ENCODE measurements at places on chromosomes 6 and 20.

- H3K27me3 ChIP-seq, result peaks cover 2% of the 10 kb centered on the region
- no peak overlapping the region for H3K4me3 ChIP-seq
- no peak for DNase-seq
- H3K4me1 ChIP-seq, result peaks cover 1% of the 10 kb centered on the region
- no peaks in the 10 kb centered on the region for H3K36me3 ChIP-seq
- no peak overlapping the region for H3K27ac ChIP-seq
Measured at GRCh38 chr20:46552460-46553420, 2.3 kb upstream of the OCSTAMP start.

- H3K27ac ChIP-seq, result no peak overlapping the region
- peaks cover 76% of the 10 kb centered on the region for H3K36me3 ChIP-seq
- no peaks in the 10 kb centered on the region for H3K27me3 ChIP-seq
- DNase-seq, result no peak
- no peaks in the 10 kb centered on the region for H3K4me1 ChIP-seq
- no peak overlapping the region for H3K4me3 ChIP-seq
Measured at GRCh38 chr20:25286917-25287316, 39.0 kb downstream of the PYGB start.

DNA sequence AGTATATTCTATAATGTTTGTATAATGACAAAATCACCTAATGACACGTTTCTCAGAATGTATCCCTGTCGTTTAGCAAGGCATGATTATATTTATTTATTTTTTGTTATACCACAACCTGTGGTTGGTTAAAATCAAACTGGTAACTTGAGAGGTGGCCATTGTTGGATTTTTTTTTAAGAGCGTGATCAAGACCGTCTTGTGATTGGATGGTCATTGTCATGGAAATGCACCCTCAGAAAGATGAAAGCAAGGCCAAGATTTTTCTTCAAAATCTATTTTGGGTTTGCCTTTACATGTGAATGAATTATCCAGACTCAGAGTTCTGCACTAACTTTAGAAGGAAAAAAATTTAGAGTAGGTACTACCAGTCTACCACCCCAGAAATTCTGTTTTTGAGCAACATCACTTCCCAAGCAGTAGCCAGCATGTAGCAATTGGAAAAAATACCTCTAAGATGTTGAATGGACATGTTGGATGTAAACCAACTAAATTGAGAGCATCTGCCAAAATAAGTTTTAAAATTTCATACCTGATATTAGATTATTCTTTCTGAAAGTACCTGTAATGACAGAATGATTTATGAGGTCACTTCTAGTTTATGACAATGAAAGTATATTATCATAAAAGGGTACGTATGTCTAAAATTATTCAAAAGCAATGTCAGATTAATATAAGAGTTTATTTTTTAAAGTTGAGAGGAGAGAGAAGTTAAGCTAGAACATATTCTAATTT lies 50.8 kb downstream of the NCOA7 start:
- H3K27ac ChIP-seq, result no peak overlapping the region
- no peak overlapping the region for H3K4me3 ChIP-seq
- H3K36me3 ChIP-seq, result no peaks in the 10 kb centered on the region
- H3K27me3 ChIP-seq, result no peaks in the 10 kb centered on the region

DNA sequence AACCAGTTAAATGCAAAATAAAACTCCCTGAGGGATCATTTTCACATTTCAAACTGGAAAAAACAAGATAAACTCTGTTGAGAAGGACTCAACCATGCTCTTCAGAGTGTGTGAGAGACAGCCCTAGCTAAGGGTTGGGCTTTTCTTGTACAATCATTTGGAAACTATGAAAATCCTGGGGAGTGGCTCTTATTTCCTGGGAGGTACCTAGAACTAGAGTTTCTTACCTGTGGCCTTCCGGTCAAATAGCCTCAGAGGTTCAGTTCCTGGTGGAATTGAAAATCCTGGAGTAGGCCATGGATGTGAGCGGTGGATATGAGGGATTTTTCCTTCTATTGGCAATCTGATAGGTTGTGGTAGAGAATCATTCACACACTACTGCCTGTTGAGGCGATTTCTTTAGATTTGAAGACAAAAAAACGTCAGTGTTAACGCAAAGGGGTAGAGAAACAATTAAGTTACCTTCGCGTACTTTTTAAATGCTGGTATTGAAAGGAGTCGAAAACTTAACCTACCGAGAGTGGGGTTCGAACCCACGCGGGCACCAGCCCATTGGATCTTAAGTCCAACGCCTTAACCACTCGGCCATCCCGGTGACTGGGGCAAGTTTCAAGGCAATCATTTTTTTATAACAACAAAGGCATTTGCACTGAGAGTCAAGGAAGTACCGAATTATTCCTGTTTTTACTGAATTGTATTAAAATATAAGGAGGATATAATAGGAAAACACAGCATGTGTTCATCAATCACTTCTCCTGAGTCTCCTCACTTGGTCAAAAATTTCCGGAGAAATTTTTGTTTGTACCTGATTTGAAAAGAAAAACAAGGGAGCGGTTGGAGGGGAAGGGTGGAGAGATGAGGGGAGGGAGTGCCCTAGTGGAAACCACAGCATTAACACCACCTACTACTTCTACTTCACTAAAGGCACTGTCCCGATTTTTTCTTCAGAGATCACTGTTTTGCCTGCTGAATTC lies 191.3 kb downstream of the OR2B2 start:
- H3K4me1 ChIP-seq, result no peaks in the 10 kb centered on the region
- H3K27me3 ChIP-seq, result no peaks in the 10 kb centered on the region
- peak; percentile 24 for DNase-seq
- H3K36me3 ChIP-seq, result no peaks in the 10 kb centered on the region
- no peak overlapping the region for H3K27ac ChIP-seq

DNA sequence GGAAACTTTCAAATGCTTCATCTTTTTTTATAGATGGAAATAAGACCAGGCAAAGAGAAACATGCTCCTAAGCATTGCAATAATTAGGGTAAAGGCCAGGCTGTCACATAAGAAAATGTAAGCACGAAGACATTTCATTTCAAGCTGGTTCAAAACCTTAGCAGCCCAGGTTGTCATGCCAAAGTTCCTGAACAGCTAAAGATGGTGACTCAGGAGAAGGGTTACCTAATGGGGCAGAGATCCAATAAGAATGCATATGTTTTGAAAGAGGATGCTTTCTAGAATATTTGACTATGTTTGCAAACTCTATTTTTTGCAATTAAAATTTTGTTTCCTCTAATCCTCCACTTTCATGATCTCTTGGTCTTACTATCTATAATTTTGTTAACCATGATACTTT lies 65.6 kb upstream of the PHACTR2 start:
- H3K27ac ChIP-seq, result no peak overlapping the region
- H3K4me3 ChIP-seq, result no peak overlapping the region
- no peaks in the 10 kb centered on the region for H3K36me3 ChIP-seq
- H3K4me1 ChIP-seq, result peaks cover 2% of the 10 kb centered on the region
- DNase-seq, result peak; percentile 36

GRCh38 chr20:53445321-53445731 lies 148.3 kb downstream of the ZNF217 start:
- peaks cover 2% of the 10 kb centered on the region for H3K27me3 ChIP-seq
- H3K4me3 ChIP-seq, result no peak overlapping the region
- H3K36me3 ChIP-seq, result no peaks in the 10 kb centered on the region
- DNase-seq, result no peak
- no peak overlapping the region for H3K27ac ChIP-seq

DNA sequence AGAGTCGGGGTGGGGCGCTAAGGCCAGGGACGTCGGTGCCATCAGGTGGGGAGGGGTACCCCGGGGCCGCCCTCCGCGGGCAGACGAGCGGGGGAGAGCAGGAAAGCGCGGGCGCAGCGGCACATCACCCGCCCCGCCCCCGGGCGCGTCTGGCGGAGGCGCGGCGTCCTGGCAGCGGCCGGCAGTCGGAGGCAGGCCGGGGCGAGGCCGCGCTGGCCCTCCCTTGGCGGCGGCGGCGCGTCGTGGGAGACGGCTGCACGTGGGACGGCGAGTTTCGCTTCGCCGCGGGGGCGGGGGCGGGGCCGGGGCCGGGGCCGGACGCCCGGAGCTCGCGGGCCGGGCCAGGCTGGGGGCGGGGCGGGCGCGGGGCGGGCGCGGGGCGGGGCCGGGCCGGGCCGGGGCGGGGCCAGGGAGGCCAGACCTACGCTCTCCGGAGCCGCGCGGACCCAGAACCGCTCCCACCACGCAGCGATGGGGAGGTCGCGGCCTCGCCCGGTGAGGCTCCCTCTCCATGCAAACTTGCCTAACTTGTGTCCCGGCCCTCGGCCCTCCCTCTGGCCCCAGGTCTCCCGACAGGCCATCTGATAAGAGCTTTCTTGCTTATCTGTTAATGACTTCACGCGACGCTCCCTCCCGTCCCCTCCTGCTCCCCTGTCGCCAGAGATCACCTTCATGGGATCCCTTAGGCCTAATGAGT lies 12.5 kb downstream of the ITPR3 start:
- H3K27ac ChIP-seq, result no peak overlapping the region
- peaks cover 5% of the 10 kb centered on the region for H3K4me1 ChIP-seq
- no peaks in the 10 kb centered on the region for H3K36me3 ChIP-seq
- peak; percentile 27 for DNase-seq
- peaks cover 2% of the 10 kb centered on the region for H3K27me3 ChIP-seq

DNA sequence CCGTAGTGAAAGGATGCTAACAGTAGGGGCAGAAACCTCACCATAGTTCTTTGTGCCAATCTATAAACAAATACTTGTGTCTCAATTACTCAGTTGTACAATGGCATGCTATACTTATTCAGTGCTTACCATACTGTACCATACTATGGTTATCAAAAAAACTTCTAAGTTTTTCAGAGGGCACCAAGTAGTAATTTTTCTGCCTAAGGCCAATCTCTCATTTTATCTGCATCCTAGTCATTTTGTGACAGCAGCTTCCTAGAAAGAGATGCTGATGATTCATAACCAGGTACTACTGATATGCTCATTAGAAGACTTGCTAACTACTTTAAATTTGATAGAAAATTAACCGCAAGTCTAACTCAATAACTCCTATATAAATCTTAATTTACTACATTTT lies 42.9 kb downstream of the TMEM244 start:
- H3K27me3 ChIP-seq, result no peaks in the 10 kb centered on the region
- no peak overlapping the region for H3K4me3 ChIP-seq
- H3K4me1 ChIP-seq, result no peaks in the 10 kb centered on the region
- H3K36me3 ChIP-seq, result no peaks in the 10 kb centered on the region
- DNase-seq, result no peak
- no peak overlapping the region for H3K27ac ChIP-seq

- H3K36me3 ChIP-seq, result no peaks in the 10 kb centered on the region
- H3K4me3 ChIP-seq, result no peak overlapping the region
- no peaks in the 10 kb centered on the region for H3K27me3 ChIP-seq
- no peaks in the 10 kb centered on the region for H3K4me1 ChIP-seq
- DNase-seq, result no peak
Measured at GRCh38 chr6:84798257-84798656, 33.9 kb upstream of the TBX18 start.

DNA sequence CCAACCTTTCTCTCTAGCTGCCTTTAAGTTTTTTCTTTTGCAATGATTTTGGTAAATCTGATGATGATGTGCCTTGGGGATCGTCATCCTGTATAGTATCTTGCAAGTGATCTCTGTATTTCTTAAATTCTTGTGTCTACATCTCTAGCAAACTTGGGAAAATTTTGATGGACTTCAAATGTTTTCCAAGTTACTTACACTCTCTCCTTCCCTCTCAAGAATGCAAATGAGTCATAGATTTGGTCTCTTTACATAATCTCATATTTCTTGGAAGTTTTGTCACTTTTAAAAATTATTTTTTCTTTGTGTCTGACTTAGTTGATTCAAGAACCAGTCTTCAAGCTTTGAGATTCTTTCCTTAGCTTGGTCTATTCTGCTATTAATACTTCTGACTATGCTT lies 176.4 kb downstream of the TBC1D32 start:
- H3K36me3 ChIP-seq, result no peaks in the 10 kb centered on the region
- no peak overlapping the region for H3K4me3 ChIP-seq
- no peak overlapping the region for H3K27ac ChIP-seq
- H3K4me1 ChIP-seq, result no peaks in the 10 kb centered on the region

DNA sequence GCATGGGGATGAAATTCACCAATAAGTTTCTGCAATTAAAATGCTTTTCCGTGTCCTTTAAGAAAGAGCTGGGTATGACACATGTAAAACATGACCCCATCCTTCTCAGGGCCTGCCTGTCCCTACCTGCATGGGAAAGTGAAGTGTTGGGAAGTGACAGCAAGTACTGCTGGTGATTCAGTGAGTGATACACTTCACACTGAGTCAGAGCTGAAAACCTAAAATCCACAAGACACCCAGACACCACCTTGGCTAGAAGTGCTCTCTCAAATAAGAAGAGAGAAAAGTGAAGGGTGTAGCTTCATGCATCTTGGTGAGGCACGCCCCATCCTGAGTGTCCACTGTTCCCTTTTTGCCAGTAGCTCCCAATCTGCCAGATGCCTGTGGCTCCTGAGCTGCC lies 3.3 kb downstream of the RAB22A start:
- H3K27me3 ChIP-seq, result no peaks in the 10 kb centered on the region
- H3K36me3 ChIP-seq, result peaks cover 38% of the 10 kb centered on the region
- H3K4me1 ChIP-seq, result peaks cover 4% of the 10 kb centered on the region
- no peak overlapping the region for H3K27ac ChIP-seq
- DNase-seq, result no peak

DNA sequence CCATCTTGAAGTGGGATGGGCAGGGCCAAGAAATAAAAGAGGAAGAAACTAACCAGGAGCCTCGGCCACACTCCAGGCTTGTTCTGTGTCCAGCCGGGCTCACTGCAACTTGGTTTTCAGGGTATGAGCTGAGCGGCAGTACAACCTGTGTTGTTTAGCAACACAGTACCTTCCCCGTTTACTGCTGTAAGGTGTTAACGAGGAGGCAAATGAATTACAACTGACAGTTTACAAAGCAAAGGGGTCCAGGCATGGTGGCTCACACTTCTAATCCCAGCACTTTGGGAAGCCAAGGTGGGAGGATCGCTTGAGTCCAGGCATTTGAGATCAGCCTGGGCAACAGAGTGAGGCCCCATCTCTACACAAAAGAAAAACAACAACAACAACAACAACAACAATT lies 481.3 kb upstream of the SULF2 start:
- no peak overlapping the region for H3K4me3 ChIP-seq
- no peaks in the 10 kb centered on the region for H3K36me3 ChIP-seq
- H3K4me1 ChIP-seq, result no peaks in the 10 kb centered on the region

GRCh38 chr6:83974409-83975050 lies 59.0 kb upstream of the MRAP2 start:
- no peak for DNase-seq
- no peak overlapping the region for H3K4me3 ChIP-seq
- H3K4me1 ChIP-seq, result no peaks in the 10 kb centered on the region
- no peaks in the 10 kb centered on the region for H3K36me3 ChIP-seq
- H3K27ac ChIP-seq, result no peak overlapping the region

GRCh38 chr6:111710439-111710838 lies 104.8 kb upstream of the TRAF3IP2 start:
- no peak overlapping the region for H3K27ac ChIP-seq
- no peak for DNase-seq
- H3K36me3 ChIP-seq, result peaks cover 12% of the 10 kb centered on the region
- H3K4me3 ChIP-seq, result no peak overlapping the region
- peaks cover 6% of the 10 kb centered on the region for H3K4me1 ChIP-seq

Measured in IMR-90 (cell line).